Activated T-helper 9 cell treated with anti-CD3 and anti-CD28 coated beads, Interleukin-2, amount 50 U/mL, for 16 hours (primary cell): ENCODE measurements at places on chromosomes 13 and 19.

- peak; percentile 47 for DNase-seq
These were observed at the start of gene DENND1C for GRCh38 chr19:6481541-6482342. DENND1C (minus strand) TSS chr19:6481787; CDS start chr19:6481695, 92 bp downstream.

DNA sequence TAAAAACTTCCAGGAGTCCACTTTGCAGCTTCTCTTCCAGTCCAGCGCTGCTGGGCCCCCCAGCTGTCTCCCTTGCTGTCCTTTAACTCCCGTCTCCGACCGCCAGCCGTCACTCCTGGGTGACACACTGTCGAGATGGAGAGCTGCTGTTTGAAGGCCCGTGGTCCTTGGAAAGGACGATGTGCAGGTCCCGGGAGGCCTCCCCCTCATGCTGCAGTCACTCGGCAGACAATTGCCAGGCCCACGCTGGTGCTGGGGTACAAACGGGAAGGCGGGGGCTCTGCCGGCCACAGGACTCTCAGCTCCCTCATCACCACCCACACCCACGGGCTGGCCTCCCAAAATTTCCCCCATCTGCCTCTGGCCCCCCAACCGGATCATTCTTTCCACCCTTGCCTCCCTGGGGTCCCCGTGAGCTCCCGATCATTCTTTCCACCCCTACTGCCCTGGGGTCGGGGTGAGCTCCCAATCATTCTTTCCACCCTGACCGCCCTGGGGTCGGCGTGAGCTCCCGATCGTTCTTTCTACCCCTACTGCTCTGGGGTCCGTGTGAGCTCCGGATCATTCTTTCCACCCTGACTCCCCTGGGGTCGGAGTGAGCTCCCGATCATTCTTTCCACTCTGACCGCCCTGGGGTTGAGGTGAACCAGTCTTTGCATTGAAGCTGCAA is 16.0 kb upstream of the ZNF554 start:
- DNase-seq = no peak

- DNase-seq = no peak
These were observed 67.5 kb downstream of the LATS2 start for GRCh38 chr13:20993661-20994440.

DNA sequence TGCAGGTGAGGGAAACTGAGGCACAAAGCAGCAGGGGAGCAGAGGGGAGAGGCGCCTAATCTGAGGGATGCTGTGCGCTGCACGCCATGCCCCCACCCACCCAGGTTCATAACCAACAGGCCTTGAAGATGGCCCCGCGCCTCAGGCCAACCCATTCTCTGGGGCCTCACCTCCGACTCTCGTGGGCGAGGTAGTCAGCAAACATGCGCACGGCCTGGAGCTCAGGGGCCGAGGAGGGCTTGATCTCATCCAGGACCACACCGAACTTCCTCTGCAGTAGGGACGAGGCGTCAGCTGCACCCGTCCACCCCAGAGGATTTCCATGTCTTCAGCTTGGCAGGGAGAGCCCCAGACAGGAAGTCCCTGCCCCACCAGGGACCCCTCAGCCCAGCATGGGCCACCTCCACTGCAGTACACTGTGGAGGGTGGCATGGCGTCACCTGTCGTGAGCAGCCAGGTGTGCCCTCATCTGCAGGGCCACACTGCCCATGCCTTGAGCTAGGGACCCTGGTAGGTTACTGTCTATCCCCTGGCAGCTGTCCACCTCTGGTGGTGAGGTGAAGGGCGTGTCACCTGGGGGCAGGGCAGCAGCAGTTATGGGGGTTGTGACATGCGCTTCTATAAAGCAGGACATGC is 8.3 kb downstream of the COPE start:
- no peak for DNase-seq

DNA sequence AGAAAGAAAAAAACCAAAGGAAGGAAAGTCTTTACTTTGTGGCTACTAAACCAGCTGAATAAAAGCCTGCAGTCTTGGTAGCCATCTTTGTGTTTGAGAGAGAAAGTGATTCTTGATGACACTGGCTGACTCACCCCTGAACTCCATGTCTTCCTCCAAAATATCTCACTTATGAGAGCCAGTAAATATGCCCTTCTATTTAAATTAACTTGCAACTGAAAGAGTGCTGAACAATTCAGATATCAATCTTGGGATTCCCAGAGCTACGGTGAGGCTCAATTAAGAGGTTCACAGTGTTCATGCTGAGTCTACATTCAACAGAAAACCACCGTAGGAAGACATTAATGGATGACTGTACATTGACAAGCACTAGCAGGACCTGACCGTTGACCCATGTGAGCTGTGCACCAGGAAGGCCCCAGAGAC is 57.9 kb downstream of the KCTD12 start:
- no peak for DNase-seq

GRCh38 chr19:48403606-48404005 is 10.1 kb downstream of the GRIN2D start:
- DNase-seq = no peak

DNA sequence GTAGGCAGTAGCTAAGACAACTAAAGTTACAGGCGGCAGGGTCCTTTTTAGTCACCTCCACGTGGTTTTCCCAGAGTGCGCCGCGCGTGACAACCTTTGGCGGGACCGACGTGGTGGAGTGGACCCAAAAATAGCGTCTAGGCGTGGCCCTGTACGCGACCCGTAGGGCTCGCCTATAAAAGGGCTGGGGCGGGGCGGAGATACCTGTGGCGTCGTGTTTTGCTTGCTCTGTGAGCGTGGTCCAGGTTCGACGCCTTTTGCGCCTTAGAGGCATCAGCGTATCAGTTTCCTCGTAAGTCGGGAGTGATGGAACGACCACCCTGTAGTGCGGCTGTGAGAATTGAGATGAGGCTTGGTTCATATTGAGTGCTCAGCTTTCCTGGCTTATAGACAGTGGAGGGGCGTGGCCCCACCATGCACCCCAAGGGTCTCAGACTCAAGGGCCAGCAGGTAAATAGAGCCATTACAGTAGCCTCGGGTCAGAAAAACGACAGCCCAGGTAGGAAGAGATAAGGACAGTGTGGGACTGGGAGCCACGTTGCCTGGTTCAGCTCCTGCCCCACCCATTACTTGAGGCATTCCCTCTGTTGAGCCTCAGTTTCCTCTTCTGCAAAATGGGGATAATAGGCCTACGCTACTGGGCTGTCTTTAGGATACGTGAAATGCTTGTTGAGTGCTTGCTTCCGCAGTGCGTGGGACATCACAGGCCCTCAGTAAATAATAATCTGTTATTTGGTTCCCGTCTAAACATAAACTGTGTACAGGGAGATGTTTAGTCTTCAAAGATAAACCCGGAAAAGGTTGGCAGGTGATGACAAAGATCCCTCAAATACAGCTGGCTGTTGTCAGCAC is 693 bp upstream of the TMED1 start:
- peak; percentile 65 for DNase-seq
